ENCODE measurements at places on chromosomes 11 and 22.

DNA sequence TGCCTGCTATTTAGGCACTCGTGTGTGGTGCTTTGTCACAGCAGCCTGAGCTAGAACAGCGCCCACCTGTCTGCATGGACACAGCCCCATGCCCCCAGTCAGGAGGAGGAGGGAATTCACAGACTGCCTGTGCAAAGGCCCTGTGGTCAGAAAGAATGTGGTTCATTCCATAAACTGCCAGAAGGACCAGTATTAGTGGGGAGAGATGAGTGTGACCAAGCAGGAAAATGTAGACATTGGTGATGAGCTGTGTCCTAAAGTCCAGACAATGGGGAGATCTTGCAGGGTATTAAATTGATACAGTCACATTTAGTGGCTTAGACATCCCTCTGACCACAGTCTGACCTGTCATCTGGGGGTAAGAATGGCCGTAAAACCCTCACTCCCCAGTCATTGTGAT is 83.7 kb upstream of the LINC01488 start:
- no peak for DNase-seq

- DNase-seq = no peak
These were observed 261.0 kb downstream of the BRD1 start for GRCh38 chr22:49566693-49567092.

- DNase-seq = no peak
These were observed 168.2 kb upstream of the CADM1 start for GRCh38 chr11:115672412-115672811.

- DNase-seq = no peak
These were observed 354.4 kb downstream of the BRD1 start for GRCh38 chr22:49473286-49473685.

- DNase-seq = no peak
These were observed 54.0 kb downstream of the C11orf91 start for GRCh38 chr11:33646629-33647028.

DNA sequence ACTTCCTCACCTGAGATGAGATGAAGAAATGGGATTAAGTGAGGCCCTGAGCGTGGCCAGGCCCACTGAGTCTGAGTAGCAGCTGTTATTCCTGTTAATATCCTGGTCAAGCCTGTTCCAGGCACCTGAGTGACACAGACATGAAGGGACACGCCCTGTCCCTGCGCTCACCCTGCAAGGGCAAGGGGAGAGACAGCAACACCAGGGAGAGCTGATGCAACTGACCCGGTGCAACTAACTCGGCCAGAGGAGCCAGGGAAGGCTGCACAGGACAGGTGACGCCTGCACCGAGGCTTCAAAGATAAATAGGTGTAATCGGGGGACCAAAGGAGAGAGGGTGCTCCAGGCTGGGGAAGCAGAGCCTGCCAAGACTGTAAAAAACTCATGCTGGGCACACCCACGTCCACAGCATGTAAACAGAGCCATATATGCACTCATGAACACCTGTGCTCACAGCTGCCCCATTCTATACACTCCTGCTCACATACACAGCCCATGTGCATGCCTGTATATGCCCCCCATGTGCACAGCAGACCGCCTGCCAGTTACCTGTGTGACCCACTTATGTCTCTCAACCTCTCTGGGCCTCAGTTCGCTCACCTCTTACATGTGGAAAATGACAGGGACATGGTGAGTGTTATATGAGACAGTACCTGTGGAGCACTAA is 22.8 kb upstream of the GCAT start:
- no peak for DNase-seq

GRCh38 chr11:93494357-93494756 is 48.8 kb downstream of the SMCO4 start:
- no peak for DNase-seq

DNA sequence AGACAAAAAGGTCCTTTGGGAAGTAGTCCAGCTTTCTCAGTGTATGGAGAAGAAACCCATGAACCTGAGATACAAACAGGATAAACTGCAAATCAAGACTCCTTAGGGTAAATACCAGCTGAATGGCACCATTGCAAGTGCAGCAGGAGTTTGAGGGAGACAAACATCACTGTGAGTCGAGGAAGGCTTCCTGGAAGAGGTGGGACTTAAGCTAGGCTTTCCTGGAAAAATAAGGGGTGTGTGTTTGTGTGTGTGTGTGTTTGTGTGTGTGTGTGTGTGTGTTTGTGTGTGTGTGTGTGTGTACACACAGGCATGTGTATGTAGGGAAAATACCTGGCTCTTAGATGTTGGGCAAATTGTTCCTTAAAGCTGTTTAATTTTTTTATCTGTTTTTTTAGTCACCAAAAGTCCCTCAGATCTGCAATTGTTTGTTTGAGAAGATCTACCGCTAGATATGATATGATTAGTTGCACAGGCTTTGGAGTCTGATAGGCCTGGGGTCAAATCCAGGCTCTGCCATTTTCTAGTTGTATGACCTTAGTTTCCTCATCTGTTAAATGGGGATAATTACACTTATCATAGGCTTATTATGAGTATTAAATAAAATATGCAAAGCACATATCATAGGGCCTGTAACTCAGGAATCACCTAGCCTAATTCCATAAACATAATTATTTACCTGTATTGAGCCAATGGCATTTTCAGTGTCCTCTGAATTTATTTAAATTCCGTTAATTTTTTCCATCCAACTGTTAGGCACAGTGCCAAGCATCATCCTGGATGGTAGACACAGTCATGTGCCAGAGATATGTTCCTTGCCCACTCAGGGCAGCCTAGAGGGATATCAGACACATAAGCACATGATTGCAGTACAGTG is 85.6 kb upstream of the EED start:
- DNase-seq = no peak

DNA sequence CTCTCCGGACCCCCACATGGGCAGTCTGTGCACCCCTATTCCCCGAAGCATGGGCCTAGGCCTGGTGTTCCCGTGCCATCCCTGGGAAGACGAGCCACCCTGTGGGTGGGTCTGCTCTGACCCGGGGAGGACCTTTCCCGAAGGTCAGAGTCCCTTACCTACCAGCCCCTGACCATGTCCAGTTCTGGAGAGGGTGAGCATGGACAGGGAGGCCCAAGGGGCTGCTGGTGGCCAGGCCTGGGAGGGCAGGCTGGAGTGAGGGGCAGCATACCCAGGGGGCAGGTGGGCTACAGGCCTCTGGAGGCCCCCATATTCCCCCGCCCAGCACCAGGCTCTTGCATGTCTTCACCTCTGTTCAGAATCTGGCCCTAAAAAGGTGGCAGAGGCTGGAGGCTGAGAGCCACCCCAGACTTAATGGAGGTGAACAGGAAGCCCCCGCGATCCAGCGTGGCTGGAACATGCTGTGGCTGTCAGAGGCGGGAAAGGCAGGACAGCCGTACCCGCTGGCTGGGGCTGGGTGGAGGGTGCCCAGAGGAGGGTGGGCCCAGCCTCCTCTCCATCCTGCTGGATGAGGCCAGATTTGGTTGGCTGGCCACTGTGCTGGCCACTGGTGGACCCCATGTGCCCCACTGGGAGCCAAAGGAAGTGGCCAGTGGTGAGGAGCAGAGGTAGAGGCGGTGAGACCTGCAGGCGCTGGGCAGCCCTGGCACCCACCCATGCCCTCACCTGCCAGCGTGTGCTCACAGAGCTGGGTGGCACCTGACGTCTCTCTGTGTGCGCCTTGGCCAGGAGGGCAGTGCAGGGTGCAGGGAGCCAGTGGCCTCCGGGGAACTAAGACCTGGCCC is 11.2 kb upstream of the SYT8 start:
- DNase-seq = no peak

DNA sequence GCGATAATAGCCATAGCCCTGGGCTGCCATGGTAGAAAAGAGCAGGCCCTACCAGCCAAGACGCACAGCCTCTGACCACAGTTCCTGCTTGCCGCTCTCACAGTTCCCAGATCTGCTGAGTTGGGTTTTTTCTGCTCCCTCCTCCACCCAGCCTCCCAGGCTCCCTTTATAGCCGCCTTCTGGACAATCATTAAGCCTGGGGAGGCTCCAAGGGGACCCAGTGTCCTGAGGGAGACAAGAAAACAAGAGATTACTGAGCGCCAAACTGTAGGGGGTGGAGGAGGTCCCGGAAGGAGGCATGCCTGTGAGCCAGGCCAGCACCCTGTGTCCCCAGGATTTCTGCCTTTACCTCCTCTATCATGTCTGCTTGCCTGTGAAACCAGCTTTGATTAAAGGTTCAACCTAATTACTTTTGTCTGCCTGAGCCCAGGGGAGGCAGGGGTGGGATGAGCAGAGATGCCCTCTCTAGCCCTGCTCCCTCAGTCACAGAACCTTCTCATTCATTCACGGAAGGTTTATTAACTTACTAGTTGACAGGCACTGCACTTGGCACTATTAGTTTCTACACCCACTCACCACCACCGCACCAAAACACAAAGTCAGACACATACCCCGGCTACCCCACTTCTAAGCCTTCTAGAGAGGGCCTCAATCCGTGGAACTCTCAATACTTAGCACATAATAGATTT is 1.2 kb downstream of the SLC37A4 start:
- DNase-seq = no peak

DNA sequence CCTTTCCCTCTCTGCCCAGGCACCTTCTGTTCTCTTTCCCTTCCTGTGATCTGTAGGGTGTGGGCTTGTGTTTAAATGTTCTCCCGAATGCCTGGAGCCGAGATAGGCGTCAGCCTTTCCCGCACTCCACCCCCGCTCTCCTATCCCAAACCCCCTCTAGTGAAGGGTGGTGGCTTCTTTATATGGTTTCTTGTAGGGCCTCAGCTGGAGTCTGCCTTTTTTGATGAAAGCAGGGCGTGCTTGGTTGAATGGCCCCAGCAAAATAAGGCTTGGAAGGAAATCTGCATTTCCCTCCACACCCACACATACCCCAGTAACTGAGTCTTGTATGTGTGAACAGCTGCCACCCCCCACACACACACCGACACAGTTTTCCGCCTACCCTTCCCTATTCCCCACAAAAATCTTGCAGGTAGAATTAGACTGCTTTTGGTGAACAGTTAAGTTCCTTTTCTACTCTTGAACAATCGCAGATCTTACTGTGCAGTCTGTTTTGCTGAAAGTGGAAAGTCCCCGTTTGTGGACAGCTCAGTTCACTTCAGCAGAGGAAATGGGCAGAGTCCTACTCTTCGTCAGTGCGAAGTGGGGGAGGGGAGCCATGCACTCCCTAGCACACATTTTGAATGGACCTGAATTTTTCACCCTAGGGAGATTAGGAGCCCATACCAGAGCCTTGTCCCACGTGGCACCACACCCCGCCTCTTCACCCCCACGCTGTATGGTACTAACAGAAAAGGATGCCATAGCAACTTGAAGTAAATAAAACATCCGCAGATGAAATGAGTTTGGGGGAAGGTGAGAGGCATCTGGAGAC is 25.5 kb upstream of the GRK2 start:
- DNase-seq = peak; percentile 22

DNA sequence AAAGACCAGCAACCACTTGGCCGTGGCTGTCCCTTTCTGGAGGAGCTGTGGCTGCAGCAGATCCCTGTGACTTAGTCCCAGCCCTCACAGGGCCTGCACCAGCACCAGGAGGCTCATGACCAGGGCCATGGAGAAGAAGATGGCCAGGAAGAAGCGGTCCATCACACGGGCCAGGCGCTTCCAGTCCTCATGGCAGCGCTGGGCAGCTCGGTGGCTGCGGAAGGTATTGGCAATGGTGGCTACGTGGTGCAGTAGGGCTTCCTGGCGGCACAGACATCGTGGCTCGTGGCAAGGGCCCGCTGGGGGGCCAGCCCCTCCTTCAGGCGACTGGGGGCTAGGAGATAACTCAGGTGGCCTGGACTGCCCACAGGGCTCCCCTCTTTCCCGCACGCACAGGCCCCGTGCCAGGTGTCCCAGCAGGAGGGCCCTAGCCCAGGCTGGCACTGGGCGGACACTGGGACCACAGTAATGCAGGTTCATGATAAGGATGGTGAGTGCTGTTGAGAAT is 5.1 kb downstream of the CHRNA10 start:
- no peak for DNase-seq

GRCh38 chr11:95577716-95578460 is 211.7 kb downstream of the FAM76B start:
- no peak for DNase-seq

GRCh38 chr11:30585125-30585891 is 845 bp downstream of the MPPED2 start:
- no peak for DNase-seq

DNA sequence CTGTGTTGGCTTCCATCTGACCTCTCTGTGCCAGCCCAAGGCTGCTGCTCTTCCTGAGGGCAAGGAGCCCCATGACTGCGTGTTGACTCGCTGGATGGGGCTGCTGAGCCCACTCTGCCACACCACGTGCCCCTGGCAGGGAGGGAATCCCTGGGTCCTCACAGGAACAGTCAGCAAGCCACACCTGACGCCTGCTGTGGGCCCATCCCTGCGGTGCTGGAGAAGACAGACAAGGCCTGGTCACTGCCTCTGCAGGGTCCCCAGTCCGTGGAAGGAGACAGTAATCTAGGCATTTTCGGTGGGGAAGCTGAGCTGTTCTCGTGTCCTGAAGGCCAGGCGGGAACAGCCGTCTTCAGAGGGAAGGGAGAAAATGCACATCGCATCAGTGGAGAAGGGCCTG is 10.6 kb upstream of the PPP6R3 start:
- no peak for DNase-seq

- no peak for DNase-seq
These were observed 105.3 kb downstream of the ARFGAP2 start for GRCh38 chr11:47071341-47071740.

- no peak for DNase-seq
These were observed 695.7 kb downstream of the BRD1 start for GRCh38 chr22:49132009-49132408.

- no peak for DNase-seq
These were observed 12.7 kb upstream of the MIEF1 start for GRCh38 chr22:39489094-39490068.

- DNase-seq = no peak
These were observed 195.9 kb downstream of the SWAP70 start for GRCh38 chr11:9859554-9860305.

DNA sequence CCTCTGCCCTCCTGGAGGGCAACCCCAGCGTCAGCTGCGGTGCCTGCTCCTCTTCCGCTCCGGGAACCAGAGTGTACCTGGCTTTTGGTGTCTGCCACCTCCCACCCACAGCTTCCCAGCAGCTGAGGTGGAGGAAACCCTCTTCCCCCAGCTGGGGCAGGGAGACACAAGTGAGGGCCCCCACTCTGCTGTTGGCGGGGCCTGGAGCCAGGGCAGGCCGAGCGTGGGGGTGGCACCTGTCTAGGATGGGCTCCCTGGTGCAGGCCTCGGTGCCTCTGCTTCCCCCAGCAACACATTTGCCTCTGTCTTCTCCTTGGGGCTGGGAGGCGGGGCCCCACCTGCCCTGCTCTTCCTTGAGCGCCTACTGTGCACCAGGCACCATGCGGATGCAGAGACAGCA is 6.4 kb downstream of the OSM start:
- no peak for DNase-seq

- no peak for DNase-seq
These were observed 5.1 kb upstream of the SLC22A8 start for GRCh38 chr11:63020671-63021291.

GRCh38 chr11:122681735-122682134 is 26.2 kb downstream of the UBASH3B start:
- no peak for DNase-seq

GRCh38 chr22:47065756-47066615 is 303.5 kb downstream of the TBC1D22A start:
- no peak for DNase-seq

- no peak for DNase-seq
These were observed 59.0 kb upstream of the KCNQ1OT1 start for GRCh38 chr11:2758751-2759150.

GRCh38 chr22:36644333-36644757 is 59.2 kb downstream of the CACNG2 start:
- no peak for DNase-seq

All from NCI-H748 treated with DMSO at 0.1 percent for 48 hours (cell line).